ENCODE measurements at places on chromosomes 1 and 21. TPM values are rescaled to one million over a fixed set of nuclear protein-coding genes. Genes with fewer than 3 reads are reported as not detected.

The ZNF691 gene
- total RNA-seq, result 11.1 TPM

The KPRP gene
- total RNA-seq, result not detected

The PLD5 gene
- total RNA-seq, result not detected

The DNALI1 gene
- 0.64 TPM for total RNA-seq

The FAM72B gene
- total RNA-seq, result 10.2 TPM

The TMPRSS3 gene
- not detected for total RNA-seq

- no peaks in the 10 kb centered on the region for H3K4me1 ChIP-seq
- H3K27me3 ChIP-seq, result peaks cover 32% of the 10 kb centered on the region
- no peak overlapping the region for H3K4me3 ChIP-seq
- H3K27ac ChIP-seq, result no peak overlapping the region
- no peak for DNase-seq
- H3K36me3 ChIP-seq, result no peaks in the 10 kb centered on the region
Observed at GRCh38 chr1:175600721-175601440, 142.5 kb downstream of the TNR start.

GRCh38 chr21:24023402-24023801, 1583.9 kb downstream of the MRPL39 start:
- DNase-seq, result no peak
- no peaks in the 10 kb centered on the region for H3K27me3 ChIP-seq
- H3K4me1 ChIP-seq, result no peaks in the 10 kb centered on the region
- H3K4me3 ChIP-seq, result no peak overlapping the region
- H3K36me3 ChIP-seq, result no peaks in the 10 kb centered on the region
- H3K27ac ChIP-seq, result no peak overlapping the region

GRCh38 chr1:193537266-193538002, 351.0 kb upstream of the B3GALT2 start:
- H3K27me3 ChIP-seq, result no peaks in the 10 kb centered on the region
- no peaks in the 10 kb centered on the region for H3K4me1 ChIP-seq
- no peak for DNase-seq

DNA sequence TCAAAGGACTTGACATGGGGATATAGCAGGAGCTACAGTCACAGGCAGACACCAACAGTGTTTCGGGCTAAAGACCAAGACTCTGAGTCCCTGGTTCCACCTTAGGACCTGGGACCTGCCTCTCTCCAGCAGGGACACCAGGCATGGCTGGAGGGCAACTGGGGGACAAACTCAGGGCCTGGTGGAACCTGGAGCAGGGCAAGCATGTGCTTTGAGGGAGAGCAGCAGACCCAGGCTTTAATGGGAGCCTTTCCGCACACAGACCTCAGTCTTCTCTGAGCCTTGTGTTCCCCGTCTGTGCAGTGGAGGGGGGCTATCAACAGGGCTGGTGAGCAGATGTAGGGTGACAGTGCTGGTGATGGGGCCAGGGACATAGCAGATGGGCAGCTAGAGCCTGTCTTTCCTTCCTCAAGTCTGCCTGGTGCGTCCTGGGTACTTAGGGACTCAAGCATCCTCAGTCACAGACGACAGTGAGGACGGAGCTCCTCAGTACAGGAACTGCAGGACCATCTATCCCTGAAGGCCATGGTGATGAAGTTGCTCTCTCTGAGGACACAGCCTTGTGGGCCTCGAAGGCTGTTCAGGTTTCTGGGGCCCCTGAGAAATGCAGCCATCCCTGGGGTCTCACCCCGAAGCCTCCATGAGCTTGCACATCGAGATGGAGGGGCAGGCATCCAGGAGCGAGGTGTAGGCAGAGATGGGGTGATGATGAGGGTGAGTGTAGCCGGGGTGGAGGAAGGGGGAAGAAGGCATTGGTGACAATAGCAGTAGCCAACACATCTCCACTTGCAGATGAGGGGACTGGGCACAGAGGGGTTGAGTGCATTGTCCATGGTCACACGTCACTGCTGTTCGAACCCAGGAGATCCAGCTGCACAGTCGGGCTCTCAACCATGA, 593.4 kb downstream of the PTPRU start:
- peaks cover 23% of the 10 kb centered on the region for H3K27me3 ChIP-seq
- H3K4me3 ChIP-seq, result no peak overlapping the region
- H3K36me3 ChIP-seq, result no peaks in the 10 kb centered on the region
- DNase-seq, result no peak

DNA sequence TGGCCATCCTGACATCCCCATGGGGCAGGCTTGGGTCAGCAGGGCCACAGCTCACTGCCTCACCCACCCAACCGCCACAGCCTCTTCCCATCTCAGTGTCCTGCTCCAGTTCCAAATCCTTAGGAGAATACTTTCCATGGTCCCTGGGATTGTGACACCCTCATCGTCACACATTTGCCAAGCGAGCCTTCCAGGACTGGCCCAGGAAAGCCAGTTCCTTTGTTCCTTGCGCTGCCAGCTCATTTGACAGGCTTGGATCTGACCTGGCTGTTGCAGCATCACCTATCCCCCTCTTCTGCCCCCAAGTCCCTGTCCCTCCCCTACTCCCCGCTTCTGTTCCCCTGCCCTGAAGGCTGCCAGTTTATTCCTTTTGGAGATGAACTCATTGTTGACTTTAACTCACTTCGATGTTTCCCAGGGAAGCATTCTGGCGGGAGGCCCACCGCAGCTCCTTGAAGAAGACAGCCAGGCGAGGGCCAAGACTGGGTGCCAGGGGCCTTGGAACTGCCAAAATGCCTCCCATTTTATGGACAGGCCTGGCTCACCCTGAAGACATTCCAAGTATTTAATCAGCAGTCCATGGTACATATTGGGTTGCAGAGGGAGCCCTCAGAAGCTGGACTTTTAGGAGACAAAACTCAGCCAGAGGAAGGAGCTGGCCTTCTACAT, 10.2 kb upstream of the GNL2 start:
- H3K27me3 ChIP-seq, result peaks cover 46% of the 10 kb centered on the region
- no peak overlapping the region for H3K4me3 ChIP-seq
- H3K36me3 ChIP-seq, result no peaks in the 10 kb centered on the region
- no peaks in the 10 kb centered on the region for H3K4me1 ChIP-seq

DNA sequence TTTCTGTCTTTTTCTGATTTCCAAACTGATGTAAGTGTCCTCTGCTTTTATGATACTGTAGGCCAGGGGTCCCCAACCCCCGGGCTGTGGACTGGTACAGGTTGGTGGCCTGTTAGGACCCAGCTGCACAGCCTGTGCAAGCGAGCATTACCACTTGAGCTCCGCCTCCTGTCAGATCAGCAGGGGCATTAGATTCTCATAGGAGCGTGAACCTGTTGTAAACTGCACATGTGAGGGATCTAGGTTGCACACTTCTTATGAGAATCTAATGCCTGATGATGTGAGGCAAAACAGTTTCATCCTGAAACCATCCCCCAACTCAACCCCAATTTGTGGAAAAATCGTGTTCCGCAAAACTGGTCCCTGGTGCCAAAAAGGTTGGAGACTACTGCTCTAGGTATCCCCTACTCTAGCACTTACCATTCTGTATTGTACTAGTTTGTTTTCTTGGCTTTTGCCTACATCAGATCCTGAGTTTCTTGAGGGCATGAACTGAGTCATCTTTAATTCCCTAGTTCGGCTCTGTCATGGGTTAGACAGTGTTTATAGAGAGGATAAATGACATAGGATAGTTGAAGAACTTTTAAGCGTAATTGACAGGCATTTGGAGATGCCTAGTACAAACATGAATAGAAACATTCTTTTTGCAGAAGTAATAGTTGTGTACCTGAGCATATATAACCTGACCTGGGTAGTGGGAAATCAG, 4.1 kb downstream of the ABCD3 start:
- no peak for DNase-seq
- H3K27me3 ChIP-seq, result no peaks in the 10 kb centered on the region
- H3K4me3 ChIP-seq, result no peak overlapping the region
- peaks cover 17% of the 10 kb centered on the region for H3K4me1 ChIP-seq

- H3K4me3 ChIP-seq, result no peak overlapping the region
- H3K27me3 ChIP-seq, result no peaks in the 10 kb centered on the region
- H3K27ac ChIP-seq, result no peak overlapping the region
- H3K36me3 ChIP-seq, result no peaks in the 10 kb centered on the region
- no peak for DNase-seq
Observed at GRCh38 chr1:88311265-88311664, 372.8 kb upstream of the PKN2 start.

- H3K4me1 ChIP-seq, result peaks cover 10% of the 10 kb centered on the region
- no peak for DNase-seq
- H3K36me3 ChIP-seq, result no peaks in the 10 kb centered on the region
- no peaks in the 10 kb centered on the region for H3K27me3 ChIP-seq
- H3K4me3 ChIP-seq, result no peak overlapping the region
Observed at GRCh38 chr1:92026806-92027205, 3.0 kb upstream of the EPHX4 start.

DNA sequence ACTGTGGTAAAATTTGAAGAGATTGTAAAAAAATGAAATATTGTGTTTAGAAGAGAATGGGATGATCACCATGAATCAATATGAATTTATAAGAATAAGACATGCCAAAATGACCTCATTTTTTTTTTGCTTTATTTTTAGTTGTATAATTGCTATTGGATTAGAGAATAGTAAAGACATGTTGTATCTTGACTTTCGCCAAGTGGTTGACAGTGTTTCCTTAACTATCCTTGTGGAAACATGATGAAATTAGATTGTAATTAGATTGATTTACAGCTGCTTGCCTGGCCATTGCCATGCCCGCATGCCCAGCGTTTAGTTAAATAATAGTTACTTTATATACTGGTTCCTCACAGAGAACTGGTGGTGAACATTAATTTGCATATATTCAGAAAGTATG, 154.9 kb downstream of the MAGI3 start:
- H3K4me3 ChIP-seq, result no peak overlapping the region
- no peaks in the 10 kb centered on the region for H3K36me3 ChIP-seq
- H3K27ac ChIP-seq, result no peak overlapping the region
- no peak for DNase-seq
- H3K27me3 ChIP-seq, result no peaks in the 10 kb centered on the region
- H3K4me1 ChIP-seq, result no peaks in the 10 kb centered on the region

DNA sequence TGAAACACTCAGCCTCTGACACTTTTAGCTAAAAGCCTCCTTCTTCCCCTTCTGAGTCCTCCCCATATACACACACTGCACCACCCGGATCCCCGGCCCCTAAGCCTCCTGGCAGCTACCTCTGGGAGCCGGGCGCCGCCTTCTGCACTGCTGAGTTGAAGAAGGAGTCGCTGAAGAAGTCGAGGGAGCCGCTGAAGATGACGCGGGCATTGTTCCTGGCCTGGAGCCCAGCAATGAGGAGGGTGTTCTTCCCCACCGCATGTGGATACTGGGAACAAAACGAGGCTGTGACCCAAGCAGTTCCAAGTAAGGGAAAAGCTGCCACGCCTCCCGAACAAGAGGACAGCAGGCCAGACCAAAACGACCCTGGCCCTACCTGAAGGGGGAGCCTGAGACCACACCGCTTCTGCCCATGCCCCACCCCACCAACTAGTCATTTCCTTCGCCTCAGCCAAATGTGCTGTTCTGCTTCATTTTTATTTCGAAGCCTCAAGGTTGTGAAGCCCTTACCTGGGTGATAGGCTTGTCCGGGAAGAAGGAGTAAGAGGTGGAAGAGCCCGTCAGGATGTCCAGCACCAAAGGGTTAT, 7.0 kb downstream of the DDOST start:
- no peak for DNase-seq
- H3K4me3 ChIP-seq, result no peak overlapping the region
- peaks cover under 1% of the 10 kb centered on the region for H3K4me1 ChIP-seq
- peaks cover 72% of the 10 kb centered on the region for H3K36me3 ChIP-seq
- no peaks in the 10 kb centered on the region for H3K27me3 ChIP-seq

DNA sequence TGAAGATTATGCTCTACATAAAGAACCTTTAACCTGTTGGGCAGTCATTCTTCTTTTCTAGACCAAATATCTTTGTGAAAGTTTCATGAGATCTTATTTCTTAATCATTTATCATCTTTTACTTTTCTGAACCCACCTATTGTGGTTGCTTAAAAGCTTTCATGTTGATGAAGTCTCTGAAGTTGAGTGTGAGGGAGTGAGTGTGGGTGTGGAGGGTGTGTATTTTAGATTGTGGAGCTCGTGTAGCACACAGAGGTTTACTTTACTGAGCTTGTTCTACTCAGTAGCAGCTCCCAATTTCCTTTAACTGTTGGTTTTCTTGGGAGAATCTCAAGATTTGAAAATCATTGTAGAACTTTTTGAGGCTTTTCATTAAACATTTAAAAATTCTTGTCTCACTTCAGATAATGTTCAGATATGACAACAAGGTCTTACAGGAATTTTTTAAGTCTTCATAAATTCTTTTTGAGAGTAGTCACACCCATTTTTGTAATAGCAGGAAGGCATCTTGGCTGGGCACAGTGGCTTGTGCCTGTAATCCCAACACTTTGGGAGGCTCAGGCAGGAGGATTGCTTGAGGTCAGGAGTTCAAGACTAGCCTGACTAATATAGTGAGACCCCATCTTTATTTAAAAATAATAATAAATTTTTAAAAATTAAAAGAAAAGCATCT, 17.0 kb downstream of the SRRM1 start:
- H3K4me3 ChIP-seq, result no peak overlapping the region
- no peak for DNase-seq
- H3K4me1 ChIP-seq, result no peaks in the 10 kb centered on the region
- H3K36me3 ChIP-seq, result peaks cover 77% of the 10 kb centered on the region
- H3K27me3 ChIP-seq, result no peaks in the 10 kb centered on the region
- no peak overlapping the region for H3K27ac ChIP-seq

GRCh38 chr1:14549897-14550620, 48.4 kb upstream of the KAZN start:
- H3K36me3 ChIP-seq, result no peaks in the 10 kb centered on the region
- H3K27ac ChIP-seq, result no peak overlapping the region
- H3K4me1 ChIP-seq, result no peaks in the 10 kb centered on the region
- peaks cover 62% of the 10 kb centered on the region for H3K27me3 ChIP-seq

- H3K27ac ChIP-seq, result no peak overlapping the region
- H3K4me3 ChIP-seq, result no peak overlapping the region
- no peaks in the 10 kb centered on the region for H3K4me1 ChIP-seq
- H3K27me3 ChIP-seq, result no peaks in the 10 kb centered on the region
- no peaks in the 10 kb centered on the region for H3K36me3 ChIP-seq
Observed at GRCh38 chr1:216710598-216711333, 12.5 kb downstream of the ESRRG start.

DNA sequence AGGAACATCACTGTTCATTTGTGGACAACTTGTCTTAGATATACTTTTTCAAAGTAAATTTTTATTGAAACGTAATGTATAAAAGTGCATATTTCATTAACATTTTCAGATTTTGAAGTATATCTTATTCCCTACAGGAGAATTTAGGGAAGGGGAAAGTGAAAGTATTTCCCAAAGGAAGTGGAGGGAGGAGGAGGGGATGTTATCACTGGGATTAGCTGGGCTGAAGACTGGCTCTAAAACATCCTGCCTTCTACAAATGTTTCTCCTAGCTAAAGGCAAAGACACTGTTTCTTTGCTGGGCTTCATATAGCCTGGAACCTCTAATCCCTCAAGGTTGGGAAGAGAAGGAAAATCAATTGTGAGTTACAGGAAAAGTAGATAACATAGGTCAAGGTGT, 7.1 kb upstream of the ZNF697 start:
- DNase-seq, result no peak
- peaks cover 55% of the 10 kb centered on the region for H3K27me3 ChIP-seq
- no peaks in the 10 kb centered on the region for H3K36me3 ChIP-seq
- H3K4me1 ChIP-seq, result no peaks in the 10 kb centered on the region
- H3K27ac ChIP-seq, result no peak overlapping the region
- H3K4me3 ChIP-seq, result no peak overlapping the region

DNA sequence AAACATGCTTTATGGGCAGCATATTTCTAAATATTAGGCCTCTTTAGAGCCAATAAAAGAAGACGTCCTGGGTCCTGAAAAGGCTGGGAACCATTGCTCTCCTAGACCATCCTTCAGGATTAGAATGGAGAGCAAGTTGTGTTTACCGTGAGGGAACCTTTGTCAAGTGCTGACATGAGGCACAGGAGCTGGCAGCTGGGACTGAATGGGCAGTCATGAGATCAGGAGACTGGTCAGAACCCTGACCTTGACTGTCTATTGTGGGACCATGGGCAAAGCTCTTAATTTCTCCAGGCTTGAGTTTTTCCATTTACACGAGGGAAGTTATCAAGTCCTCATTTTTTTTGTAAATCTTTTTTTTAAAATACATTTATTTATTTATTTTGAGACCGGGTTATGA, 5.2 kb downstream of the PFKFB2 start:
- DNase-seq, result no peak
- no peak overlapping the region for H3K27ac ChIP-seq
- H3K36me3 ChIP-seq, result no peaks in the 10 kb centered on the region
- H3K4me3 ChIP-seq, result no peak overlapping the region
